ENCODE measurements at places on chromosomes 2 and 18.

GRCh38 chr2:58895857-58896256 lies 654.7 kb upstream of the FANCL start:
- DNase-seq = no peak

DNA sequence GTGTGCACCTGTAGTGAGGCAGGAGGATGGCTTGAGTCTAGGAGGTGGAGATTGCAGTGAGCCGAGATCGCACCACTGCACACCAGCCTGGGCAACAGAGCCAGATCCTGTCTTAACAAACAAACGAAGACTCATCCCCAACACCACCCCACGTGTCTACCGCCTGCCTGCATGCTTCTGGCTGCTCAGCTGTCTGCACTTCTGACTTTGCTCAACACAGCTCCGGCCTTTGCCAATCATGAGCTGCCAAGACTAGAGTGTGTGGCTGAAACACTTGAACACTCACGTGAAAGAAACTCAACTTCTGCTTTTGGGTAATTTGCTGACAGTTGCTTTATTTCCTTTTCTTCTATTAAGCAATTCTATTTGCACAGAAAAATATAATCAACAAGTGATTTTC lies 32.1 kb upstream of the SP3 start:
- DNase-seq = no peak

- DNase-seq = no peak
Observed at GRCh38 chr18:79438089-79438897, 42.6 kb downstream of the NFATC1 start.

GRCh38 chr2:105271393-105272045 lies 30.0 kb downstream of the GPR45 start:
- DNase-seq = no peak

- DNase-seq = no peak
Observed at GRCh38 chr2:141399270-141399669, 731.5 kb downstream of the LRP1B start.

DNA sequence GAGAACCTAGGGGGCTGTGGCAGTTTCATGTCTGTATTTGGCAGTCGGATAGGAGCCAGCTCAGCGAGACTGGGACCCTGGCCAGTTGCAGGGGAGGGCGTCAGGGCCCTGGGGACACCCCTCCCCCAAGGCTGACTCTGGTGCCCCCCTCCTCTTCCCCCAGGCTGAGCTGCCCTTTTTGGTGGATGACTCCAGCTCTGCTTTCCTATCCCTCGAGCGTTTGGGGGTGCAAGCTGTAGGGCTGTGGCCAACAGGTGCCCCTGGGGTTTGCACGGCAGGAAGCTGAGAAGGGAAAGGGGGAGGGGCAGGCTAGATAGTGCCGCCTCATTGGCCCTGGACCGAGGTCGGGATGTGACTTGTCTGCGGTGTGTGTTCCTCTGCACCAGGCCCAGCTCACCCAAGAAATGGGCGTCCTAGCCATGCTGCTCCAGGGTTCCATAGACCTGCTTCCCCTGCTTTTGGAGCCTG lies 26.4 kb downstream of the SPEG start:
- no peak for DNase-seq

GRCh38 chr18:57585421-57585820 lies 1.1 kb downstream of the FECH start:
- DNase-seq = no peak

GRCh38 chr2:75379476-75380210 lies 180.3 kb upstream of the TACR1 start:
- no peak for DNase-seq

- no peak for DNase-seq
Observed at GRCh38 chr2:134395779-134396178, 141.9 kb downstream of the MGAT5 start.

- DNase-seq = no peak
Observed at GRCh38 chr2:133817680-133818566, 249.7 kb upstream of the NCKAP5 start.

DNA sequence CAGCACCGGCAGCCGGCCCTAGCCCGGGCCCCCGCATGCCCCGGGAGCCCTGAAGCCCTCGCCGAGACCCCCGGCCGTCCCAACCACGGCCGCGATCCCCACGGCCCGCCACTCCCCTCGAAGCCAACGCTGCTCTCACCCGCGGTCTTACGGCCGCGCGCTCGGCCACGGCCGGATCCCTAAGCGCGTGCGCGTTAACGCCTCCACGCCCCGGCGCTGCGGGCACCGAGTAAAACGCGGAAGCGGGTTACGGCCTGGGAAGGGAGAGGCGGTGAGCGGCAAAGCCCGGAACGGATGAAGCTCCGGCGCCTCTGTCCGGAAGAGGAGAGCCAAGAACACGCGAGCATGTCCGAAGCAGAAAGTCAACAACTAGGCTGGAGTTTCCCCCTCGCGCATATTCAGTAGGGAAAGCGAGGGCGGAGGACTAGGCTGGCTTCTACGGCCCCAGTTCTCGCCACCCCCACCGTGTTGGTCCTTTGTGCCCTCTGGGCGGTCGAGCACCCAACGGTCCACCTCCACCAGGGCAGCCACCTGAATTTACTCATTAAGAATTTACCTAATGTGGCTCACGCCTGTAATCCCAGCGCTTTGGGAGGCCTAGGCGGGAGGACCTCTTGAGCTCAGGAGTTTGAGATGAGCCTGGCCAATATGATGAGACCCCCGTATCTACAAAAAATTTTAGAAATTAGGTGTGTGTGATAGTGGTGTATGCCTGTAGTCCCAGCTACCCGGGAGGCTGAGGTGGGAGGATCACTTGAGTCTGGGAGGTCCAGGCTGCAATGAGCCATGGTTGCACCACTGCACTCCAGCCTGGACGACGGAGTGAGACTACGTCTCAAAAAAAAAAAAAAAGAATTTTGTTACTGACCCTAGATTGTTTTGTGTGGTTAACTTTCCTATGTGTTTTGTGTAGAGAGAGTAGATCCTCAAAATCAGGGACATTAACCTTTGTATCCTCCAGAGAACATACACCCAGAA lies at the start of gene KANSL3:
TSS of gene KANSL3 (minus strand) at position 169 of the 978 bp plus-strand sequence. CDS start 1,177 bp downstream, outside the sequence.
- peak; percentile 94 for DNase-seq

- no peak for DNase-seq
Observed at GRCh38 chr2:105754011-105754410, 9.3 kb downstream of the NCK2 start.

DNA sequence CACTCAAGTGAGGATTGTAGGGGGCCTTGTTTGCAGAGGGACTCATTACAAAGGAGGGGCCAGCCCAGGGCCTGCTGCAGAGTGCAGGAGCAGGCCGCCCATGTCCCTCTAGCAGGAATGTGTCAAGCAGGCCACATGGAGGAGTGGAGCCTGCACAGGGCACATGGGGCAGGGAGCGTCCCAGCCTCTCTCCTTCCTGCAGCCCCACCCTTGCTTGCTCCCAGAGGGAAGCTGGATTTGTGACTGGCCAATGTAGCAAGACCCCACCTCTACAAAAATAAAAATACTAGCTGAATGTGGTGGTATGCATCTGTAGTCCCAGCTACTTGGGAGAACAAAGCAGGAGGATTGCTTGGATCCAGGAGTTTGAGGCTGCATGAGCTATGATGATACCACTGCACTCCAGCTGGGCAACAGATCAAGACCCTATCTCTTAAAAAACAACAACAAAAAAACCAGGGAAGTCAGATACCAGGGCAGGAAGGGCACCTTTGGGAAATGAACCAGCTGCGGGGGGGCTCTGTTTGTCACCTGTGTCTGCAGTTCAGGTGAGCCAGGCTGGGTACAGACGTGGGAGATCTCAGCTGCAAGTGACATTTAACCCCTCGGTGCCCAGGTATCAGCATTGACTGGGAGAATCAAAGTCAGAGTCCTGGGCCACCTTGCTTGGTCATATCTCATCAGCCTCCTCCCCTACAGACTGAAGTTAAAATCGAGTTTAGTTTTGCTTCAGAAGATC lies 27.7 kb downstream of the IMPA2 start:
- peak; percentile 60 for DNase-seq

GRCh38 chr18:9146224-9146623 lies 9.6 kb downstream of the ANKRD12 start:
- DNase-seq = no peak

- no peak for DNase-seq
Observed at GRCh38 chr18:55380589-55380988, 207.4 kb downstream of the TCF4 start.

DNA sequence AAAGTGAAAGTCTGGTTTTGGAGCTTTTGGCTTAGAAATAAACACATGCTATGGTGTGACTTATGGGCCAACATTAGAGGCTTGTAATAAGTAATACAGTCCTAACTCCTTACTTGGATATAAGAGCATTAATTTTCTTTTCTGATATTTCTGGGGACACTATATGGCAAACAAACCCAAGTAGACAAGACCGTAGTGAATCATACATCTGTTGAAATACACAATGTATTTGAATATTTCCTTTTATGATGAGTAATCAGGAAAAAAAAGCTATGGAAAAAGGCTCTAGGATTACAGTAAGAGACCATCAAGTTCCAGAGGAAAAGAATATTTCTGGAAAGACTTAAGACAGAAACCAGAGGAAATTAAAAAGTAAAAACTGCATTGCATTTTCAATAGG lies 146.0 kb upstream of the CYP26B1 start:
- no peak for DNase-seq

GRCh38 chr2:48277153-48277552 lies 252.8 kb upstream of the STON1 start:
- no peak for DNase-seq

- DNase-seq = no peak
Observed at GRCh38 chr2:224751996-224752698, 36.0 kb upstream of the CCDC195 start.

- peak; percentile 64 for DNase-seq
Observed at GRCh38 chr2:100242476-100242875, 79.8 kb downstream of the LONRF2 start.

DNA sequence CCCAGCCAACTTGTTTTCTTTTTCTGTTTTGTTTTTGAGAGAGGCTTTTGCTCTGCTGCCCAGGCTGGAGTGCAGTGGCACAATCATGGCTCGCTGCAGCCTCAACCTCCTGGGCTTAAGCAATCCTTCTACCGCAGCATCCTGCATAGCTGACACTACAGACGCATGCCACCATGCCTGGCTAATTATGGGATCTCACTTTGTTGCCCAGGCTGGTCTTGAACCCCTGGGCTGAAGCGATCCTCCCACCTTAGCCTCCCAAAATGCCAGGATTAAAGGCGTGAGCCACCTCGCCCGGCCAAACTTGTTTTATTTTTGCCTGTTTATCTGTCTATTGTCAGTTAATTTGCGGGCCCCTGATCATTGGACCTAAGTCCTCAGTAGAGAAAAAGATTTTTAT lies 61.6 kb upstream of the MSH6 start:
- DNase-seq = no peak

DNA sequence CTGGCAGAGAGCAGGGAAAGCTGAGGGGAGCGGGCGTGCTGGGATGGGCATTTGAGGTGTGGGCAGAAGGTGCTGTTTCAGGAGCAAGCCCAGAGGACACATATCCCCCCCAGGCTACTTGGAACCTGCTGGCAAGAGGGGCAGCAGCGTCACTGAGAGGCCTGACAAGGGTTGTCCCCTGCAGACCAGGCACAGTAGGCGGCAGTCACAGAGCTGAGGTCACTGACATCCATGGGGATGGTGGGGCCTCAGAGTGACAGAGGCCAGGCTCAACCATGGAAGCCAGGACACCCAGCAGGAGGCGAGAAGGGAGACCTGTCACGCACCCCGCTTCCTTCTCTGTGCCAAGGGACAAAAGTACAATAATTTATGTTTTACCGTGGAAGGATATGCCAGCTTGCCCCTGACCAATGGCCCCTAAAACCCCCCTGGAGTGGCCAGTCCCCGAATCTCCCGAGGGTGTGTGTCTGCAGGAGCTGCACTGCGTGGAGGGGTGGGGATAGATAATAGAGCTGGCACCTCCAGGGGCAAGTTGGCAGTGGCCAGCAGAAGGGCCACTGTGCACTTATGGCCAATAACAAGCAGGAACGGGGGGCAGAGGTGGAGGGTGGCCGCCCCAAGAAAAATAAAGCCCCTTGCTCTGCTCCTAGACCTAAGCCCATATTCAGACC lies 86.3 kb upstream of the SLC66A3 start:
- DNase-seq = no peak

GRCh38 chr2:133842446-133842845 lies 274.2 kb upstream of the NCKAP5 start:
- DNase-seq = no peak

- DNase-seq = peak; percentile 42
Observed at GRCh38 chr2:1495676-1496358, 82.6 kb downstream of the TPO start.

DNA sequence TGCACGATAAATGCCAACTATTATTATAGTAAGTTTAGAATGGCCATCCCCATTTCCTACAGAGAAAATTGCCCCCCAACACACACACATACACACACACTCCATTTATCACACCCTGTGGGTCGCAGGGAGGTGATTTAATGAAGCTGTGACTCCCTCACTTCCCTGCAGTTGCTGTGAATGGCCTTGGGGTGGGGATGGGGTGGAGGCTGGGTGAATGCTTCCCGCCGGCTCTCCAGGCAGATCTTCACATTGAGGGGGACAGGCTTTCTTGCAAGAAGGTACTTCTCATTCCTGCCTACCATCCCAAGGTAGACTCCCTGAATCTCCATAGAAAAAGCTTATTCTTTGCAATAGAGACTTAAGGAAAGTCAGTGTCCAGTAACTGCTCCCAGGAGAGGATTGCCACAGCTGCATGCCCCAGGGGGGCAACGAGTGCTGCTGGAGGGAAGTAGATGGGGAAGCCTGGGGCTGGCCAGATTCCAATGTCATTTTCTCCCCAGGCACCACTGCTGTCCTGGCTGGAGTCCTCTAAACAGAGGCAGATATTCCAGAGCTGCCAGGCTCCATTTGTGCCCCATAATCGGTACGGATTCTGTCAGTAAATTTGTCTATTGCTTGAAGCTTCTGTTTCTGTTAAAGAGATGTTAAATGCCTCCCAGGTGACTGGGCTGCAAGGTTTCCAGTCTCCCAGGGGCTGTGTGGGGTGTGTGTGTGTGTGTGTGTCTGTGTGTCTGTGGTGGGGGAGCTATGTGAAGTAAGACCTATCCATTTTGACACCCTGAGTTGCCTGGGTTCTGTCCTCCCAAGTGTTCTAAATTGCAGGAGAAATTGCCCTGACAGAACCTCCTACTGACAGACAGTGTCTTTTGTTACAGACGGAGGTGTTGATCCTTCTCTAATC lies 265.5 kb downstream of the SRBD1 start:
- DNase-seq = no peak

DNA sequence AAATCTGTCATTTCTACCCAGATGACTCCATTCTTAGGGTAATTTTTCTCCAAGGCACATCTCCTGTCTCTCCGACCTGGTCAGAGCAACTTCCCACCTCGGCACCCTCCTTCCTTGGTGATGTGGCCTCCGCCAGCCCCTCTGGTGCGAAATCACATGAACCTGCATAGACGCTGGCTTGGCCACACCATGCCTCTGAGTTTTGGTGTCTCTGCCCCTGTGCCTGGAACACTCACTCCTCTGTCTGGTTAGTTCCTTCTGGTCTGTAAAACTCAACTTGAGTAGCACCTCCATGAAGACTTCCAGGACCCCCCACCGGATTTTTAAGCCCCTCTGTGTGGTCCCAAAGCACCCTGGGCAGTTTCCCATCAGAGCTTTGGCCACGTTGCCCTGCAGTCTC lies 83.2 kb upstream of the OTOS start:
- DNase-seq = peak; percentile 53

DNA sequence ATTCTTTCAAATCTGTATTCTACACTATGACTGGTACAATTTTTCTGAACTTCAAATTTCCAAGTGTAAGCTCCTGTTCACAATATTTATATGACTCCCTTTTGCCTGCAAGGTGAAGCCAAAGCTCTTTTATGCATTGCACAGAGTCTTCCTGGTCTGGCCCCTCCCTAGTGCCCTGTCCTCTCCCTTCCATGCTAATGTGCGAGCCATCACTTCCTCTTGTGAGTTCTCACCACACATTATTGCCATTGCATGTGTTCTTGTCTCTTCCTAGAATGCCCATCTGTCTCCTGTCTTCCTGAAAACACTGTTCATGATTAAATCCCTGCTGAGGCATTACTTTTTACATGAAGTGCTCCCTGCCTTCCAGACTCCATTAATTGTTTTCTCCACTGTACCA lies 169.9 kb downstream of the MC4R start:
- DNase-seq = no peak

All from left forelimb (tissue), 1 donor.